ENCODE measurements at places on chromosomes 11 and 22. TPM values are rescaled to one million over a fixed set of nuclear protein-coding genes. Genes with fewer than 3 reads are reported as not detected.

Gene PKP3
- total RNA-seq, result 109 TPM

Gene SERPING1
- total RNA-seq, result 3.1 TPM

Gene OR5A1
- not detected for total RNA-seq

Gene AGBL2
- 21.9 TPM for total RNA-seq

Gene DENND6B
- 12.1 TPM for total RNA-seq

Gene TRIM29
- 208 TPM for total RNA-seq

Gene KLHL22
- 17.7 TPM for total RNA-seq

Gene VWCE
- total RNA-seq, result 1.4 TPM

Gene TSSK2
- total RNA-seq, result not detected

Gene GPHA2
- 2.1 TPM for total RNA-seq

GRCh38 chr22:28955817-28956216, 72.4 kb downstream of the ZNRF3 start:
- DNase-seq, result no peak
- H3K27me3 ChIP-seq, result no peaks in the 10 kb centered on the region
- no peak overlapping the region for H3K27ac ChIP-seq

- no peak for DNase-seq
- H3K27me3 ChIP-seq, result peaks cover 31% of the 10 kb centered on the region
- H3K36me3 ChIP-seq, result no peaks in the 10 kb centered on the region
- H3K27ac ChIP-seq, result no peak overlapping the region
These were observed 98.2 kb upstream of the ALX4 start for GRCh38 chr11:44408141-44408540.

DNA sequence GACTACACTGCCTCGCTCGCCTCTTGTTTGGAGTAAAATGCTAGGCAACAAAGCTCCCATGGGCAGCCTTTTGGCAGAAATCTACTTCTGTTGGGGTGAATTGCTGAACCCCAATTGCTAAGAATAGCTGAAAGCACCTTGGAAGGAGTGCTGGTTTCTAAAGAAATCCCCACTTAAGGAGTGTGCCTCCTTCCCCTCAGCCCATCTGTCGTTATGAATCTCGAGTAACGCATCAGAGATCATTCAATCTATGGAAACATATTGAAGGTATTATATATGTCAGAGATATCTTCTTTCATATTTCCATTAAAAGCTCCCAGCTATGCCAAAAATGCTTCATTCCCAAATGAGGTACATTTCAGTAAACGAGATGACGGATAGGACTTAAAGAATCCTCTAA, 229.6 kb upstream of the BLID start:
- peaks cover 21% of the 10 kb centered on the region for H3K4me1 ChIP-seq
- no peak overlapping the region for H3K4me3 ChIP-seq
- no peaks in the 10 kb centered on the region for H3K36me3 ChIP-seq
- H3K27me3 ChIP-seq, result no peaks in the 10 kb centered on the region
- H3K27ac ChIP-seq, result no peak overlapping the region

DNA sequence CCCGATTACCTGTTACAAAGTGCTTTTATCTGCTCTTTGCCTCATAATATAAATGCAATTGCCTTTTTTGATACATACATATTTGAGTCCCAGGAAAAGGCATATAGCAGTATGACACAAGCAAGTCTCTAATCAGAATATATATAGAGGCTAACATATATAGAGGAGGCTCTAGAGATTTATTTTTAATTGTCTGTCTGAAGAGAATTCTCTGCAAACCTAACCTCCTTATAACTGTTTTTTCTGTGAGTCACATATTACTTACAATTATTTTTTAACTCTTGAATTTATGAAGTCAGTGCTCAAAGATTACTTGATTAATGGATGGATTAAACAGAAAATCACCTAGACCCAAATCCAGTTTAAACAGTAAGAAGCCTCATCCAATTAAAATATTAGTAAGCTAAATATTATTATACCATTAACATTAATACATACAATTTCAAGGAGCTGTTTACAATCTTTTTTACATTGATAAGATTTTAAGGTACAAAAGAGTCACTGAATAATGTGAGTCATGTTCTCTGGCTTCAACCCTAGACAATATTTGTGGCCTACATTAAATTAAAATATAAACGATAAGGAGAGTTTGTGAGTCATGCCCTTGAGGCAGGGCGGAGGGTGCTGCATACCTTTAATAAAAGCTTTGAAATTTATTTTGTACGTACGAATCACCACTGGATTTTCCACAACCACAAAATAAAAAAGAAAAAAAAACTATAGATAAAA, 19.2 kb upstream of the MMP13 start:
- H3K36me3 ChIP-seq, result no peaks in the 10 kb centered on the region
- peak; percentile 87 for DNase-seq
- H3K4me3 ChIP-seq, result no peak overlapping the region
- peak overlapping the region; percentile 38 for H3K27ac ChIP-seq

GRCh38 chr22:48843640-48844039, 984.0 kb downstream of the BRD1 start:
- H3K4me1 ChIP-seq, result no peaks in the 10 kb centered on the region
- no peaks in the 10 kb centered on the region for H3K36me3 ChIP-seq
- no peak for DNase-seq
- H3K27me3 ChIP-seq, result peaks cover 97% of the 10 kb centered on the region

GRCh38 chr22:22709719-22710445, 65.5 kb downstream of the GGTLC2 start:
- H3K4me1 ChIP-seq, result no peaks in the 10 kb centered on the region
- H3K27ac ChIP-seq, result no peak overlapping the region
- no peak for DNase-seq
- H3K36me3 ChIP-seq, result no peaks in the 10 kb centered on the region

DNA sequence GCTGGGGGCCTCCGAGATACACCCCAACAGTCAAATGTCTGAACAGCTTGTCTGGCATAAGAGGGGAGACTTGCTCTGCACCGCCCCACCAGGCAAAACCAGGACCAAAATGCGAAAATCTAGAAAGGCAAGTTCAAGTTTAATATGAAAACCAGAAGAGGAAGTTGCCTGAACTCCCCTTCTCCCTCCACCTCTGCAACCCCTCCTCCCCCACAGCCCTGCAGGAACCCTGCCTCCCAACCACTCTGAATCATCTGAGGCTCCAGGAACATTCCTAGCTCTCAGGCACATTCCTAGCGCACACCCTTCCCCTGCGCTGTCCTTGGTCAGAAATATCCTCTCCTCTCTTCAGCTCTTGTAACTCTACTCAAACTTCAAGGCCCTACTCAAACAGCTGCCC, 36.7 kb downstream of the ISX start:
- DNase-seq, result peak; percentile 2
- no peak overlapping the region for H3K27ac ChIP-seq
- H3K4me3 ChIP-seq, result no peak overlapping the region
- H3K27me3 ChIP-seq, result peaks cover 27% of the 10 kb centered on the region

- no peak overlapping the region for H3K4me3 ChIP-seq
- H3K36me3 ChIP-seq, result no peaks in the 10 kb centered on the region
- no peak for DNase-seq
These were observed 110.1 kb downstream of the RPL27A start for GRCh38 chr11:8792710-8793109.

GRCh38 chr22:30275625-30276024, 9.0 kb upstream of the OSM start:
- DNase-seq, result no peak
- H3K4me3 ChIP-seq, result no peak overlapping the region
- no peaks in the 10 kb centered on the region for H3K4me1 ChIP-seq
- H3K27ac ChIP-seq, result no peak overlapping the region
- no peaks in the 10 kb centered on the region for H3K36me3 ChIP-seq
- H3K27me3 ChIP-seq, result no peaks in the 10 kb centered on the region

GRCh38 chr11:45259592-45259991, 26.5 kb downstream of the SYT13 start:
- no peaks in the 10 kb centered on the region for H3K36me3 ChIP-seq
- DNase-seq, result peak; percentile 48
- no peak overlapping the region for H3K4me3 ChIP-seq
- H3K27ac ChIP-seq, result no peak overlapping the region

DNA sequence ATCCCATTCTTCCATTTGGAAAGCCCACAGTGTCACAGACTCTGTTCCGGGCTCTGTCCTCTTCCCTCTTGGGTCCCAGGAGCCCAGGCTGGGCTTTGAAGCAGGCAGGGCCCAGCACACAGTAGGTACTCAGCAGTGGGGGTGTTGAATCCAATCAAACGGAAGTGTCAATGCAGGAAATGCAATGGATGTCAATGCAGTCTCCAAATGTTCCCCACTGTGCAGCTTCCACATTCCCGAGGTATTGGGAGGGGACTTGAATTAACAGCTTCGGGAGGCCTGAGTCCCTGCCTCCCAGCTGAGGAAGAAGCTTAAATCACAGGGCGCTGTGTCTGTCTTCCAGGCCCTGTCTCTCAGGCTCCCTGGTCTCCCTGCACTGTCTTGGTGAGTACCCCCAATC, 21.8 kb upstream of the SMIM35 start:
- H3K27ac ChIP-seq, result no peak overlapping the region
- peaks cover 18% of the 10 kb centered on the region for H3K4me1 ChIP-seq
- H3K36me3 ChIP-seq, result no peaks in the 10 kb centered on the region
- H3K4me3 ChIP-seq, result no peak overlapping the region
- no peak for DNase-seq
- no peaks in the 10 kb centered on the region for H3K27me3 ChIP-seq
